NCI-H2029 treated with DMSO at 0.1 percent for 48 hours (cell line): ENCODE measurements at places on chromosomes 2 and 18.

GRCh38 chr2:102315921-102316320 is 4.6 kb downstream of the IL1RL1 start:
- no peak for DNase-seq

- no peak for DNase-seq
Measured at GRCh38 chr2:187505065-187505672, 49.1 kb downstream of the TFPI start.

- DNase-seq, result no peak
Measured at GRCh38 chr2:119531292-119531691, 7.0 kb upstream of the SCTR start.

DNA sequence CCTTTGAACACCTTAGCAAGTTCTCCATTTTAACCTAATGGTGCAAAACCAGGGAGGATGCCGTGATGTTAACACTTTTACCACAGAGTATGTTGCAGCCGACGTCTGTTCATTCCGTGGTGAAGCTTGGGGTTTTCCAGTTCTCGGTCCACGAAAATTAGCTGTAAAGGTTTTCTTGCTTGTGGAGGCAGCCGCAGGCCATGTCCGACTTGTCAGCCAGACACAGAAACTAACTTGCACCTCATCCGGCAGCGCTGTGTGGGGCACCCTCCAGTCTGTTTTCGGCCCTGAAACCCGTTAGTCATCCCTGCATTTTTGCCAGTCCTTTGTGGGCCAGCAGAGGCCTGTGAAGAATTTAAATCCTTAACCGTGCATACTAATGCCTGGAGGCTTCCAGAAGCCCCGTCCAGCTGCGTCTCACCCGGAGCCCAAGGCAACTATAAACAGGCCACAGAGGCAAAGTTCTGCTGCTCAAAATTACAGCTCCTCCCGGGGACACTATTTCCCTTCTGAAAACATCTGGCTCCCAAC is 70.6 kb downstream of the SH3YL1 start:
- no peak for DNase-seq

GRCh38 chr2:240909216-240909974 is 3.3 kb downstream of the CROCC2 start:
- DNase-seq, result no peak

- no peak for DNase-seq
Measured at GRCh38 chr2:46857871-46858701, 57.5 kb downstream of the MCFD2 start.
